ENCODE measurements at places on chromosomes 16 and 17. TPM values are rescaled to one million over a fixed set of nuclear protein-coding genes. Genes with fewer than 3 reads are reported as not detected.

ABCC3 gene
- total RNA-seq = 3.3 TPM

CDK3 gene
- 2.9 TPM for total RNA-seq

KRT32 gene
- not detected for total RNA-seq

ZG16B gene
- total RNA-seq = not detected

MAF gene
- 139 TPM for total RNA-seq

PKMYT1 gene
- not detected for total RNA-seq

PEMT gene
- 14.8 TPM for total RNA-seq

OR3A2 gene
- 1.1 TPM for total RNA-seq

SEPTIN1 gene
- total RNA-seq = 220 TPM

PRKCB gene
- 122 TPM for total RNA-seq

FGF11 gene
- 2.6 TPM for total RNA-seq

HOXB8 gene
- not detected for total RNA-seq

RAB26 gene
- 0.21 TPM for total RNA-seq

EXOC3L1 gene
- not detected for total RNA-seq

SMPD3 gene
- 0.70 TPM for total RNA-seq

GSG1L gene
- total RNA-seq = not detected

MFSD6L gene
- not detected for total RNA-seq

LAT gene
- total RNA-seq = 193 TPM

ADAP2 gene
- 0.42 TPM for total RNA-seq

KPNB1 gene
- 183 TPM for total RNA-seq

KRTAP4-6 gene
- not detected for total RNA-seq

CD300LF gene
- 1.9 TPM for total RNA-seq

QRICH2 gene
- total RNA-seq = 3.6 TPM

CDH13 gene
- total RNA-seq = not detected

KRT33A gene
- not detected for total RNA-seq

KRT24 gene
- total RNA-seq = not detected

HYDIN gene
- not detected for total RNA-seq

TBC1D3I gene
- total RNA-seq = 0.57 TPM

TXNDC11 gene
- 87.5 TPM for total RNA-seq
